ENCODE measurements at places on chromosomes 2 and 18.

- DNase-seq: no peak
These were observed 212.2 kb downstream of the TRIB2 start for GRCh38 chr2:12928775-12929401.

- no peak for DNase-seq
These were observed 35.0 kb downstream of the SRSF7 start for GRCh38 chr2:38716185-38716584.

DNA sequence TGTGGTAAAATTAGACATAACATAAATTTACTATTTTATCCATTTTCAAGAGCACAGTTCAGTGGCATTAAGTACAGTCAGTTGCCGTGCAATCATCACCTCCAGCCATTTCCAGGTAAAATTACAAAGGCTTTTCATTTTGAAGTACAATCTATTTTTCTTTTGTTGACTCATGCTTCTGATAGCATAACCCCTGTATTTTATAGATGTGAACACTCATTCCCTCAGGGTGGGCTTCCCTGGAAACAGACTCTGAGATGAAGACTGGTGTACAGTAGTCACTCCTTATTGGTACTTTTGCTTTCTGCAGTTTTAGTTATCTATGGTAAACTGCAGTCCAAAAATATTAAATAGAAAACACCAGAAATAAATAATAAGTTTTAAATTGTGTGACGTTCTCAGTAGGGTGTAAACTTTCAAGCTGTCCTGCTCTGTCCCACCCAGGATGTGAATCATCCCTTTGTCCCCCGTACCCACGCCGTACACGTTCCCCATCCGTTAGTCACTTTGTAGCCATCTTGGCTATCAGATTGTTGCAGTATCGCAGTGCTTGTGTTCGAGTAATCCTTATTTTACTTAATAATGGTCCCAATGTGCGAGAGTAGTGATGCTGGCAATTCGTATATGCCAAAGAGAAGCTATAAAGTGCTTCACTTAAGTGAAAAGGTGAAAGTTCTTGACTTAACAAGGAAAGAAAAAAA, 41.1 kb upstream of the NAB1 start:
- DNase-seq: no peak

DNA sequence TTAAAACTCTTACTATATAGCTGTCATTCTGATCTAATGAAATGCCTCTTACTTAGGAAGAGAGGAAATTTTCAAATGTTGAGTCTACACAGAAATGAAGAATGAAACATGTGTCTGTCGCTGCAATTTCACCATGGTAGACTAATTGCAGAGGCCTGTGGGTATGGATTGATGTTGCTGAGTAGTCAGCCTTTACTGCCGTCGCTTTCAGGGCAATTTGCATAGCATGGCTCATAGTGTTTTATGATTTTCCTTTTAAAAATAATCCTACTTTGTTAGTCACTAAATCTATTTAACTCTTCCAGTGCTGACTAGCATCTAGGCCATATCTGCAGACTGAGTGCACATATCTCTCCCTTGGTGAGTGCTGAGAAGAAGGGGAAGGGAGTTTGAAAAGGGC, 819.2 kb downstream of the SATB2 start:
- DNase-seq: no peak

DNA sequence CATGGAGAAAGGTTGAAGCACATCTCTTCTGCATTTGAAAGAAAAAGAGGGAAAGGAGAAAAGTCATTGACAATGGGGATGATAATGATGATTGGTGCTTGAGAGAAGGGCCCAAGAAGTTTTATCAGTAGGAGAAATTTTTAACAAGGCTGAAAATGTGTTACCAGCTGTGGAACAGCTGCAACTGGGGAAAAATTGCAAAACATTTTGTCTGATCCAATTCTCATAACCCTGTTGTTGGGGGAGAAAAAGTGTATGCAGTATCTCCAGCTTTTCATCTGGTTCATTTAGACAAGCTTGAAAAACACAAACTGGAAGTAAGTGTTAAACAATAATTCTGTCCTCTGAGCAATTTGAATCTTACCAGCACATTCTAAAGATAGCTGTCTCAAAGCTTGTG, 92.7 kb downstream of the CSRNP3 start:
- DNase-seq: no peak

DNA sequence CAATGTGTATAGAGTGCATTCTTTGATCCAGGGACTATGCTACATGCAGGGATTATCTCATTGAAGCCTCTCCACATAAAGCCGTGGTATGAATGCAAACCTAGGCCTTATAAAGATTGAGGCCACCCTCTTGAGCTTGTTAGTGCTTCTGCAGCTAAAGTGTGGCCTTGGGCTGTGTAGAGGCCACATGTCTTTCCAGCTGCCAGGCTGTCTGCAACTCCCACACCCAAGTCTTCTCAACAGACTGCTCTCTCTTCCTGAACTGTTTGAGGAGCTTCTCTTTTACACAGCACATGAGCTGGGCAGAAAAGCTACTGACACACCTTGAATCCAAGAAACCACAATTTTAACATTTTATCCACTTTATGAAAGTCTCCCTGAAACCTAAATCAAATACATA, 119.2 kb upstream of the MEX3C start:
- DNase-seq: no peak

DNA sequence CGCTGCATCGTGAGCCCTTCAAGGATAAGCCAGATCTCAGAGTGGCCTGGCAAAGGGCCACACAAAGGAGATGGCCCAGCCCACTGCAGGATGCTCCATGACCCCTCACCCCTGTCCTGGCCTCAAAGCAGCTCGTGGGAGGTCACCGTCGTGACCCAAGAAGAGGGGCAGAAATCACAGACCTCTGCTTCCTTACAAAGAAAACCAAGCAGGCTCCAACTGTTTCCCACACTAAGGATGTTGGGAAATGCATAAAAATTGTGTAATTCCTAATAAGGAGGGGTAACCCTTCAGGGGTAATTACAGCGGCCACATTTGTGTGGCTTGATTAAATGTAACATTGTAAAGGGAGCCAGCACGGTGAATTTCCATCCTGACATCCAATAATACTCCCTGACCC, 102.3 kb downstream of the BOD1L2 start:
- DNase-seq: no peak

DNA sequence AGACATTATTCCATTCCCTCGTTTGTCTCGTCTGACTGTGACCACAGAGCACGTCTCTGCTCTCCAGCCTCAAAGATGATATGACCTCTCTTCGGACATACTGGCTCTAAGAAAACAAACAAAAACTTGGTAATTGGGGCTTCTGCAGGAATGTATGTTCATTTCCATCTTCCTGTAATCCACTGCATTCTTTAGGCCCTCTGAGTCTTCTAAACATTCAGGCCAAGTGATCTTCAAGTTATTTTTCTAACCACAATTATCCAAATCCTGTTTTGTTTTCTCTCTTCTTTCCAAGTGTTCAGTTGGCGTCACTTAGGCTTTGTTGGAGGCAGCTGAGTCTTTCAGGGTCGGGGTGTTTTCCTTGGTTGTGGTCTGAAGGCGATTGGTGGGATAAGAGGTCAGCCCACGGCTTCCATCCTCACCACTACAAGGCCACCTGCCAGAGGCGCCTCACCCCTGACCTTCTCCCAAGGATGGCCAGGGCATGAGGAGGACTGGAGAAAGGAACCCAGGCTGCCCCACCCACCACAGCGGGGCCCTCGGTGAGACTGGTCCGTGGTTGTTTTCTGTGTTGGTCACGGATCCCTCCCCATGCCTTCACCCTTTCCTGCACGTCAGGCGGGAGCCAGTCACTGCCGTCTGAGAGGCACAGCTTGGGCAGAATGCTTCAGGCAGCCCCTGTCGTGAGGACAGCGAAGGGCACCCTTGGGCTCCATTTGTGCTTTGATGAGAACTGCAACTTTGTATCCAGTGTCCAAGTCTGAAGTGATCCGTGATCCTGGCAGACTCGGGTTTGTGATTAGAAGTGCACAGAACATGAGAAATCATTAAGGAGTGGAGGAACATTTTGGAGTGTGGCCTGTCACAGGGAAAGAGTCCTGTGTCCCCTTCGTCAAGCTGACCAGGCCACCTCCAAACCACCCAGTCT, 88.6 kb upstream of the FHL2 start:
- DNase-seq: no peak

- DNase-seq: no peak
These were observed 367.0 kb downstream of the NR4A2 start for GRCh38 chr2:155965415-155966063.

DNA sequence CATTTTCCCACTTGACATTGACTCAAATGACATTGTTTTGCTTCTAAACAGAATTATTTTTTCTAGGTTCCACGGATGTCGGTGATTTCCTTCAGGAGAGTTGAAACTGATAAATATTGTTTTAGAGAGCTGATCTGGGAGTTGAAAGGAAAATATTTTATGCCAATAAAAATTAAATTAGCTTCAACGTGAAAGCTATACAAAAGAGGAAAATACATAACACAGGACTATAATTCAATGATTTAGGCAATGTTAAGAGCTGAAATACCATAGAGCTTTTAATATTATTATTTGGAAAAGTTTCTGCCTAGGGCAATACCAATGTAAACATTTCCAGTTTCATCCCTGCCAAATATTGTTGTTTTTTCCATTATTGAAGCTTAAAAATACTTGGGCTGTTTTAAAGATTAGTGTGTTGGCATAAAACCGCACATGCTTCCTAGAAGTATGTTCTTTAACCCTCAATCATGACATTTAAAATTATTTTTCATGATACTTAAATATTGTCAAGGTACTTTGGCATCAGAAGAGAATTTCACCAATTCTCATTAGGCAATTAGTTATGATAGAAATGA, 18.6 kb upstream of the PDE1A start:
- no peak for DNase-seq

DNA sequence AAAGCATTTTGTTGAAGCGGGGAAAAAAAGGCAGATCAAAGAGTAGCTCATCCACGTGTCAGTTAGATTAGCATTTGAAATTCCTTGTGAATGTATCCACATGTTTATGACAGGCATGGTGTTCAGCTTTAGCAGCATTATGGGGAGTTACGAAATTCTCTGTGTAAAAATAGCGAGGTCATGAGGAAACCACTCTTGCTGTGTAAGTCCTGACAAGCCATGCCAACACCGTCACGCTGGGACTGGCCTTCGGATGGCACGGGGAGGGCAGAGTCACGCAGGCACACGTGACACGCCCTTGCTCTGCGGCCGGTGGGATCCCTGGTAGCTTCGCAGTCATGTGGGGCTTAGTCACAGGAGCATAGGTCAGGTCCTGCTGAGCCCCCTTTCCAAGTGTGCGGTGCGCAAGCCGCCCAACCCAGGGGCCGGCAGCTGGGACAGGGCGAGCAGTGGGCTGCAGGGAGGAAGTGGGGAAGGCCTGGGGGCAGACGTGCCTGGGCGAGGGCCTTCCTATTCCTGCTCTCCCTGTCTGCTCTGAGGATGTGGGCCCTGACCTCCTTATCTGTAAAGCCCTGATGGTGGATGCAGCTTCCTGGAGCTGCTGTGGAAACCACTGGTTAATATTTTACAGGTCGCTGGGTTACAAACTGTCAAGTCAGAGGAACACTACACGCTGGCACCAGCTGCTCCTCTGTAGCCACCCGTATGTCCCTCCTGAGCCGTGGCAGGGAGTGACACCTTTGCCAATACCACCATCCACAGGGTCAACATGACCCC, 18.0 kb downstream of the MBP start:
- no peak for DNase-seq

DNA sequence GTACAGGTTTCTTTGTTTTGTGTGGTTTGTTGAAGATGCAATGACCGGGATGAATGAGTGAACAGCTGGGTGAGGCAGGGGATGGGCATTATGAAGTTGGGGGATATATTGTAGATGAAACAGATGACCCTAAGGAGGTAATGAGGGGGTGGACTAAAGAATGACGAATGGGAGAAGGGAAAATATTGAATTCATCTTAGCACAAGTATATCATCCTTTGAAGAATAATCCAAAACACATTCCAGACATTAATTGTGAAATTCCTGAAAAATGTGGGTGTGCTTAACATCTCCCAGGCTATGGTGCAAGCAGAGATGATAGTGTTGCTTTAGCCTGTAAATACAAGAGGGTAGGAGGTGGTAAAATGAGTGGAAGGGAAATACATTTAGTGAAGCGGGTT, 5.8 kb downstream of the CRIM1 start:
- no peak for DNase-seq

- DNase-seq: no peak
These were observed 27.6 kb downstream of the C2orf76 start for GRCh38 chr2:119338826-119339561.

GRCh38 chr18:39375066-39375465, 1809.5 kb upstream of the CELF4 start:
- DNase-seq: no peak

GRCh38 chr2:158692372-158693103, 102.6 kb upstream of the DAPL1 start:
- DNase-seq: no peak

GRCh38 chr2:198177040-198177439, 372.6 kb downstream of the PLCL1 start:
- no peak for DNase-seq

- no peak for DNase-seq
These were observed 7.0 kb downstream of the NCKAP5 start for GRCh38 chr2:133561045-133561852.

DNA sequence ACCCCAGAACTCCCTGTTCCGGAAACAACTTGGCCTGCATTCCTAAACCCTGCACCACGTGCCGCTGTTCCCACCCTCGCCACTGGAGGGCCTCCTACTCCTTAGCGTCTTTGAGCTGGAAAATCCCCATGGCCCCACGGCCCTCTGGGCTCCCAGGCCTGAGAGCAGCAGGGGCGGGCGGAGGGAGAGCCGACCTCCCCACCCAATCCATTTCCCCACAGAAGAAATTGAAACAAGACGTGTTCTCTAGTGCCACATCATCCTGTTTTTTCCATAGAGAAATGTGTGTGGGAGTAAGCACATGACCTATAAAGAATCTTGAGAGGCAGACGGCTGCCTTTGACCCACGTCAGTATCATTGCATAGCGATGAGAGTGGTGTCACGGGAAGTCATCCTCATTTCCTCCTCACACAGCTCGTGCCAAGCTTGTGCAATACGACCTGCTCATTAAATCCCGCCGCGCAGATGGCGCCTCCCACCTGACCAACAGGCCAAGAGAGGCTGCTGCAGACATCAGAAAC, 79.2 kb downstream of the LAMA1 start:
- no peak for DNase-seq

DNA sequence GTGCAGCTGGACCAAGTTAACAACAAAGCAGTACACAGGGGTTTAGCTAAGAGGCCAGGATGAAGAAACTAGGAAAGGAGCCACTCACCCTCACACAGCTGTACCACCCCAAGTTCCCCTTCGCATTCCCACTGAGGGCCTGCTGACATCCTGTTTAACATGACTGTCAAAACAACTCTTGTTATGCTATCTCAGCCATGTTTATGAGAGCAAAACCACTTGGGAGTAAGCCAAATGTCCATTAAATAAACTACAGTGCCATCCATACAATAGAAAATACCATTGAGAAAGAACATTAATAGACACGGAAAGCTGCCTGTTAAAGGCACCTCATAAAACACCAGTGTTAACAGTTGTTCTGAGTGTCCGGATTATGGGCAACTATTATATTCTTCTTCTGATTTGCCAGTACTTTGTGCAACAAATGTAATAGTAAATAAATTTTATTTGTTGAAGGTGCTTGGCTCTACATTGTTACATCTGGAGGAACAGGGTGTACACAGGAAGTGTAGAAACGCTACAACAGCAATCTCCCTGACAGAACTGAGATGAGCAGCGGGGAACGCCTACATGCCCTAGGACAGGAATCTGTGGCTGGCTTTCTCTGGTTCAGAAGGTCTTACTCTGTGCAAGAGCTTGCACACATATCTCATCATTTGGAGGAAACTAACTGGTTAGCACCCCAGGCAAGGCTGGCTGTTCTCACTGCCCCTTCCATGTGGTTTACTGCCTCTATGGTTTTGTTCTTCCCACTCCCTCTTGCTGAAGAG, 85.6 kb downstream of the EHD3 start:
- no peak for DNase-seq

GRCh38 chr2:12046641-12047040, 300.2 kb downstream of the LPIN1 start:
- no peak for DNase-seq

Measured in stimulated activated CD4-positive, alpha-beta T cell treated with anti-CD3 and anti-CD28 coated beads, Interleukin-2, amount 100 ng/mL, for 48 hours (primary cell).